ENCODE measurements at places on chromosomes 3 and 15.

DNA sequence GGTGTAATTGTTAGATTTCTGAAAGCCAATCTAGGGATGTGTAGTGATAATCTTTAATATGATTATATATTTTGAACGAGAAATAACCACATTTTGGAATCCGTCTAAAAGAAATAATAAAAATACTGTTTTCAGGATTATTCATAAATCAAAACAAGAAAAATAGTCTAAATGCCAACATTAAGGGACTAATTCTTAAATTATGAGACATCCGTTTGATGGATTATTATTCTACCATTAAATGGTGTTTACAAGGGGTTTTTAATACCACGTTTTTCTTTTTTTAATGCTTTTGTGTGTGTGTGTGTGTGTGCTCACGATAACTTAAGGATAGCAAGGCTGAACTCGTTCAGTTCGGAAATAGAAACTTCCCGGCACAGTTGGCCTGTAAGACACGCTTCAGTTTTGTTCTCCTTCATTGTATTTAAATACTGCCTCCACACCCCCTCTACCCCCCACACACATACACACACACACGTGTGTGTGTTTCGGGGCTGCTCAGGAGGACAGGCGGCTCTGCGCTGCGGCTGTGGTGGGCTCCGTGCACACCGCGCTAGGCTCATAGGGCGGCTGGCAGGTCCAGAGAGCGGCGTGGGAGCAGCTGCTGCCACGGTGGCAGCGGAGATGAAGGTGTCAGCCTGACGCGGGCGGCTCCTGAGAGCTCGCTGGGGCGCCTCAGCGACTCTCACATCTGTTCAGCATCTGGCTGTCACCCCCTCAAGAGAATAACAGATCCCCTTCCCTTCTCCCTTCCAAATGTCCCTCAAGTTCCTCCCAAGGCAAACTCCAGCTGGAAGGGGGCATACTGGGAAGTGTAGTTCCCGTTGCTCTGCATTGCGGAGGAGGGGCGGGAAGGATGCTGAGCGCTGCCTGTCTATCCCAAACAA is 23.0 kb upstream of the ANP32A start:
- no peak for DNase-seq

DNA sequence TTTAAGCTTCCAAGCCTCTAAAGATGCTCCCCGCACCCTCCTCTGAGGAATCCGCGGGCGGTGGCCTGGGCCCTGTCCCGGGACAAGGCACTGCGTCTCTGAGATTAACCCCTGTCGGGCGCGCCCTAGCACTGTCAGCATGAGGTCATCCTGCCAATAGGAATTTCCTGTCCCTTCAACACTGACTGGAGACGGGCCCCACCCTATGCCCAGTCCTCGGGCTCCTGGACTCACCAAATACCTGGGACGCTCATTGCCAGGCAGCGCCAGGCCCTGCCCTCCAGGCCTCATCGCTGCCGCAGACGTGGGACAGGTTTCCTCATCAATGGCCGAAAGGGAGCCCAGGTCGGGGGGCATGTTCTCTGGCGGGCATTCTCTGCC is 67.6 kb upstream of the SH3GL3 start:
- no peak for DNase-seq

GRCh38 chr15:99930696-99931095 is 197.5 kb upstream of the LYSMD4 start:
- no peak for DNase-seq

DNA sequence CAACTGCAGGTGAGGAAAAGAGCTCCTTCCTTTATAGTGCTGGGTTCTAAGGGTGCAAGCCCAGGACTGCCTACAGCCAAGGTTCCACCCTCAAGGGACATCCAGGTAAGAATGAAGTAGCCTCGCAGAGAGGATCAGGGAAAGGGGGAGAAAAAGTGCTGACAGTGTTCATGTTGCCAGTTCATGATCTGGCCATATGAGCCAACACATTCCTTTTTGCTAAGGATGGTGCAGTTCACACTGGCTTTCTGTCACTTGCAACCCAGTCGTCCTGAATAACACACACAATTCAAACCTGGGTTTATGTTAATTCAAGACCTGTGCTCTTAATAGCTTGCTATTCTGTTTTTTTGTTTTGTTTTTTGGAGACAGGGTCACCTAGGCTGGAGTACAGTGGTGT is 9.0 kb downstream of the CLN6 start:
- DNase-seq = no peak

All from bone marrow (tissue), 2 donors.